ENCODE measurements at places on chromosomes 3 and 15.

DNA sequence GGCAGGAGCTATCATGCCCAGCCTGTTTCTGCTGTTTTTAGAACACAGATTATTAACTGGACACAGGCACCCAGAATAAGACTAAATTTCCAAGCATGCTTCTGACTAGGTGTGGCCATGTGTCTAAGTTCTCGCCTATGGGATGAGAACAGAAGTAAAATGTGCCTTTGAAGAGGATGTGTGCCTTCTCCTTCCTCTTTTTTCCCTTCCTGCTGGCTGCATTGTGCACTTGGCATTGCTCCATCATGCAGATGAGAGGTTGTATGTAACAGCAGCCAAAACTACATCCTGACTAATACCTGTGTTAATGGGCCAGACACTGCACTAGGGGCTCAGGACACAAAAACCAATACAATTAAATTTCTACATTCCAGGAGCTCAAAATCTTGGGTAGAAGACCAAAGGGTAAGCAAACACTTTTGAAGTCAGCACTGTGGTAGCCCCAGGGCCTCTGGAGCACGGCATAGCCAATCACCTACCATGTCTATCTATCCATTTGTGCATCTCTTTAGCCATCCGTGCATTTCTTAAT is 40.9 kb upstream of the RNU6-1 start:
- DNase-seq, result no peak

DNA sequence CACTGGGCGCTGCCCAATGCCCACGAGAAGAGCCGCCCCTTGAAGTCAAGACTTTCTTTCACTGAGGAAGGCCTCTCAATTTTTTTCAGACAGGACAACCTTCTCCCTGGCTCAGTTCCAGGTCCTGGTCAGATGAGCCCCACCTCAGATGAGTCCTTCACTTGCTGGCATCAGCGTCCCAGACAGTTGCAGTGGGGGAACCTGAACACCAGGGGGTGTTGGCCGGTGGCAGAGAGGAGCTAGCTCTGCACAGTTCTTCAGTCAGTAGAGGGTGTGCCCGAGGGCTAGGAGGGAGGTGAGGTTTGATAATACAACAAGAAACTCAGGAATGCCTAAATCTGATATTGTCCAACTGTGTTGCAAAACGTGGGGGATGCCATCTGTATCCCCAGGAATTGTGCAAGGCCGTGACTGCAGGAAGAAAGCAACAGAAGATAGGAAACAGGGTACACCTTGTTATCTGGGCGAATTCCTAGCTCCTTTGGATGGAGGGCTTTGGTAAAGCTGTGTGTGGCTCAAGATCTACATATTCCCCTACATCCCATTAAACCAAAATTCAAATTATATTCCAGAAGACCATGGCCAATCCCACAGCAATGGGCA is 34.3 kb downstream of the CCR3 start:
- DNase-seq, result no peak

DNA sequence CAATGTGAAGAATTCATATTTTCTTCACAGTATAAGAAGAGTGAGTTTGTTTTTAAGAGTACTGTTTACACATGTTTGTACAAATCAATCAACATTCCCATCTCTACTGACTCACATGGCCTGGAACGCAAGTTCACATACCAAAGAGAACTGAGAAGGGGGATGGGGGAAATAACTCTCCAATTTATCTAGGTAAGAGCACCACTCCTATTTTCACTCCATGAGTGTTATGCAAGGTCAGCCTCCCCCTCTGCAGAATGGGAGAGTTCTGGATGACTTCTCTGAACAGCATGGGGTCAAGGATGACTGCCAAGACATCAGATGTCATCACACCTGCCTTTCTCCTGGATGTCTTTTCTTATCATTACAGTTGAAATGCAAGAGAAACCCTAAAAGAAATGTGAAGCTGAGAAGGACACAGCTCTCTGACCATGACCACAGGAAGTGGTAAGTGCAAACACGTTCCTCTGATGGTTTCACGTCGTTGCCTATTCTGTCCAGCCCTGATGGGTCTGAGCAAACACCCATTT is 95.2 kb downstream of the SEMA6D start:
- no peak for DNase-seq

DNA sequence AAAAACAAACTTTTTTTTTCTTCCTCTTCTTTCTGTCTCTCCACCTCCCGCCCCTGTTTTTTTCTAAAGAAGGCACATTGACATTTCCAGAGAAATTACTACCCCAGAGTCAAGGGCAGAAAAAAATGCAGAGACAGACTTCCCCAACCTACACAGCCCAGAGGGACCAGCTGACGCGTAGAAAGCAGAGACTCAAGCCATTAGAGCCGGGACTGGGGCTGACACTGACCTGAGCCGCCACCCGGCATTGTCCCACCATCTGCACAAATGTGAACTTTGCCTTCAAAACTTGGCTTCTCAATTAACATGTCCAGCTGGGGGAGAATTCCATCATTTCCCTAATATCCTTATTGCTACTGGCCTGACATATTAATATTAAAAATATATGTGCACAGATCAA is 385.6 kb downstream of the NR2F2 start:
- no peak for DNase-seq

DNA sequence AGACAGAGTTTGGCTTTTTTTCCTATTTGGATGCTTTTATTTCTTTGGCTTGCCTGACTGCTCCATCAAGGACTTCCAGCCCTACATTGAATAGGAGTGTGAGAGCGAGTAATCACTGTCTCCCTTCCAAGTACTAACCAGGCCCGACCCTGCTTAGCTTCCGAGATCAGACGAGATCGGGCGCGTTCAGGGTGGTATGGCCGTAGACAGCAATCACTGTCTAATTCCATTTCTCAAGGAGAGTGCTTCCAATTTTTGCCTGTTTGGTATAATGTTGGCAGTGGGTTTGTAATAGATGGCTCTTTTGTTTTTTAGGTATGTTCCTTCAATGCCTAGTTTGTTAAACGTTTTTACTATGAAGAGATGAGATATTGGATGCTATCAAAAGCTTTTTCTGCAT is 125.0 kb upstream of the PEX5L start:
- no peak for DNase-seq

DNA sequence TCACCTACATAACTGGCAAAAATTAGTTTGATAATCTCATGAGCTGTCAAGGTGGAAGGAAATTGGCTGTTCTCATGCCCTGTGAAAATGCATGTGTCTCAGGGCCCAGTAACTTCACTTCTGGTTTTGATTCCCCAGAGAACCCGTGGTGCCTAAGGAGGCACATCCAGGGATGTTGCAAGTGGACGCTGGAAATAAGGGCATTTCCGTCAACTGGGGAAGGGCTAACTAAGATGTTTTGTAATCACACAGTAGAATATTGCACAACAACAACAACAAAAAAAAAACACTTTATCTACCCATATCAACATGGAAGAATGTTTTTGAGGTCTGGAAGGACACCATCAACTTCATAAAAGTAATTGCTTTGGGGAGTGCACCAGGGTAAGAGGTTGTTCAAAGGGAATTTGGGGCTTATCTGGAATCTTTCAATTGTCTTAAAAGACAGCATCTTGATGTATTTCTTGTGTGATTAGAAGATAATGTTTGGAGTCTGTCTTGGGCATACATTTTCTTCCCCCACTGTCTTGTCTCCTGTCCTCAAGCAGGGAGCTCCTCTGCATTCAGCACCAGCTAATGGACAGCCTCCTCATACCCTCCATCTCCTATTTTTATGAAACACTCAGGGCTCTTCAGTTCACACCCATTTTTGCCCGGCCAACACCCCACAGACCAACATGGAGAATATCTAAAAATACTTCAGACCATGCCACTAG is 37.2 kb upstream of the PRR20G start:
- DNase-seq, result no peak

DNA sequence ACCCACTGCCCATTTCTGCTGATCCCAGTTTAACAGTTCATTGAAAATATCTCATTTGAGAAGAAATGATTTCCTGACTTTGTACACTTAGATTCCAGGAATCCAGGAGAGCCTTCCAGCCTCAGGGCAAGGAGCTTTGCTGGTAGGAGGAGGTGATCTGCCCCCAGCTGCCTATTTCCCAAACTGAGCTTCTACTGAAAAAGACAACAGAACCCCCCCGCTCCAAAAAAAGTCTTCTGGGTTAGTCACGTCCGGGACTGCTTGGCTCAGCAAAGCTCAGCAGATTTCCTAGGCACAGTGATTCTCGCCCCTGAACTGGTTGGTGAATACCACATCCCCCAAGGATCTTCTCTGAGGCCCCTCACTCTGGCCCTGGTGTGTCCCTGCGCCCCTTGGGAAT is 13.1 kb downstream of the SLC6A6 start:
- DNase-seq, result no peak

- DNase-seq, result no peak
These were observed 24.6 kb upstream of the GRIP2 start for GRCh38 chr3:14564741-14565140.

DNA sequence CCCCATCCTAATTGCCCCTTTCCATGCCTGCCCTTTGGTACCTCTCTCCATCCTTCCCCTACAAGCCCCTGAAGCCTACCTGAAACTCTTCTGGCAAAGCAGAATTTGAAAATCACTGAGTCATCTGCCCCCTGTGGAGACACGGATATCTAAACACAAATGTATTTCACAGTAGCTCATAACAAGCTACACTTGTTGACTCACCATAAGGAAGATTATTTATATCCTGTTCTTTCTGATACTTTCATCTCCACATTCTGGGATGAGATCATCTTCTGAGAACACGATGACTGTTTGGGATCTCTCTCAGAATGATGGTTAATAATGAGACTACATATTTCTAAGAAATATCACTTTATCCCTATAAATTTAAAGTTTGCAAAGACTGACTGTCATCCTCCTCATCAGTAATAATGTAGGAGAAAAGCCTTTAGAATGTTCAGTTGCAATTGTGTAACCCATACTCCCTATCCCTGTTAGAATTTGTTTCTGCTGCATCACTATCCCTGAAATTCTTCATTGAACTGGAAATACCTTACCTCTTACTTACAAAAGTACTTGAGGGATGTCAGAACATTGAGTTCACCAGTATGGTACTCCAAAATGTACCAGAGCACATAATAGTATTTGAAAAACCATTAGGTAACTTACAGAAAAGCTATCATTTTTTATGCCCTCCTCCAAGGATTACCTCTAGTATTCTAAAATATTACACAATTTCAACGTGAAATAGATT is 116.1 kb upstream of the IL12A start:
- no peak for DNase-seq

GRCh38 chr3:81790117-81790516 is 28.7 kb upstream of the GBE1 start:
- no peak for DNase-seq

- no peak for DNase-seq
These were observed 13.4 kb downstream of the ANP32A start for GRCh38 chr15:68807249-68807648.

GRCh38 chr3:179460260-179460659 is 9.0 kb upstream of the GNB4 start:
- DNase-seq, result no peak

GRCh38 chr15:81336568-81336967 is 12.6 kb upstream of the STARD5 start:
- DNase-seq, result no peak

GRCh38 chr15:76667943-76668715 is 237.0 kb downstream of the SCAPER start:
- DNase-seq, result no peak
